ENCODE measurements at places on chromosomes 7 and 10.

DNA sequence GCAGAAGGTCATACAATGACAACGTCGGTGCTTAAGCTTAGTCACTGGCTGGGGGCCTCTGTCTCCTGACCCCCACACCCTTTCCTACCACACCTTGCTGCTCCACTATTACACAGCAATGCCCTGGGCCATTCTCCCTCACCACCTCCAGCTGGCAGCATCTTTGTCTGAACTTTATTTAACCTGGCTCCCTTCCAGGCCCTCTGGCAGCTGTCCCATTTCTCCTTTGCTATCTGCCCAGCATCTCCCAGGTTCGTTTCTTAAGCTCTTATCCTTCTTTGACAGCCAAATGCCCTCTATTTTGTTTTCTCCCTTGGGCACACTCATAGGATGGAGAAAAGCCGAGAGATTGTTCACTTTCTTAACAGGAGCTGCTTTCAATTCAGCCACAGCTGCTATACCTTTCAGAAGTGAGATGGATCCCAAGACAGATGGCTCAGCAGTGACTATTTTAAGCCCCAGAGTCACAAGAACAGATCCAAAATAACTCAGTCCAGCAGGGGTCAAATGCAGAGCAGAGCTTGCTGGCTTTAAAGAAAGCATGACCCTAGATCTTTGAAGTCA lies 1277.1 kb upstream of the AUTS2 start:
- DNase-seq = no peak

DNA sequence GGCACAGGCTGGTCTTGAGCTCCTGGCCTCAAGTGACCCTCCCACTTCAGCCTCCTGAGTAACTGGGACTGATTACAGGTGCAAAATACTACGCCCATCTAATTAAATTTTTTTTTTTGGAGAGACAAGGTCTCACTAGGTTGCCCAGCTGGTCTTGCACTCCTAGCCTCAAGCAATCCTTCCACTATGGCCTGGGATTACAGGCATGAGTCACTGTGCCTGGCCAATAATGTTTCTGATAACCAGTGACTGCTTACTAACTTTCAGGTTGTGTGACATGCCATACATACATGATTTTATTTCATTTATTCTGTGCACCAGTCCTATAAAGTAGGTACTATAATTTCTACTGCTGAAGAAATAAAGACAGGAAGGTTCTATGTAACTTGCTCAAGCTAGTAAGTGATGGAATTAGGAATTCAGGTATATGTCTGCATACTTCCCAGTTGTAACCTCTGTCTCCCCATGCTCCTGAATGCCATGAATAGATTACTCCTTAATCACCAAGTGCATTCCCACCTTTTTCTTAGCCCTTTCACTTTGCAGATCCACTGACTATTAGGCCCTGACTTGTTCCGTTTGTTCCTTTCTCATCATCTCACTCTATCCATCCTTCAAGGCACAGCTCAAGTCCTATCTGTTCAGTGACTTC lies 28.1 kb downstream of the MCU start:
- DNase-seq = no peak

DNA sequence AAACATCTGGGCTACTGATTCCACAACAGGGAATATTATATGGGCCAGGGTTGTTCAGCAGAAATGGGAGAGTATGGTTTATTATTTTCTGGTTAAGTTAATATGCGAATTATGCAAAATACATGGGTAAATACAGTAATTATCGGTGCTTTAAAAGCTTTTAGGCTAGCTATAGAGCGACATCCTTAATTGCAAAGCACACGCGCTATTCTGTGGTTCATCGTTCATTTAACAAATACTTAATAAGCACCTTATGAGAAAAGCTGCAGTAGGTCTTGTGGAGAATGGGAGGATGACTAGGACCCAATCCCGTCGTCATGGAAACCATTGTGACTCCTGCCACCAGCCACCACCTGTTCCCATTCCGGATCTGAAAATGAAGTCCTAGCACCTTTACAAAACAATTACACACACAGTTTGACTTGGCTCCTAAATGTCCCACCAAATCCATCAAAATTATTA lies 623 bp upstream of the CEP41 start:
- DNase-seq = no peak

DNA sequence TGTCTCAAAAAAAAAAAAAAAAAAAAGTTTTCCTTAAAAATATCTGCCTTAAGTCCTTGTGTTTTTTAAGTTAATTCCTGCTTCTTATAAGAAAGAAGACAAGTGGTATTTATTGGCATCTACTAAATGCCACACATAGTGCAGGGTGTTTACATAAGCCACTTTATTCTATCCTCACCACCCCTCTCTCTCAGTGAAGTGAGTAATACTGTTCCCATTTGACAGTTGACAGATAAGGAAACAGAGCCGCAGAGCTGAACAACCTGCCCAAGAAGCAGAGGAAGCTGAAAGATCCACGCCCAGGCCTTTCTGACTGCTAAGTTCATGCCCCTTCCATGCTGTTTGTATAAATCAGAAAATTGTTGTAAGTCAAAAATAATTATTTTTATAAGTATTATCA lies 54.1 kb downstream of the ABLIM1 start:
- no peak for DNase-seq

DNA sequence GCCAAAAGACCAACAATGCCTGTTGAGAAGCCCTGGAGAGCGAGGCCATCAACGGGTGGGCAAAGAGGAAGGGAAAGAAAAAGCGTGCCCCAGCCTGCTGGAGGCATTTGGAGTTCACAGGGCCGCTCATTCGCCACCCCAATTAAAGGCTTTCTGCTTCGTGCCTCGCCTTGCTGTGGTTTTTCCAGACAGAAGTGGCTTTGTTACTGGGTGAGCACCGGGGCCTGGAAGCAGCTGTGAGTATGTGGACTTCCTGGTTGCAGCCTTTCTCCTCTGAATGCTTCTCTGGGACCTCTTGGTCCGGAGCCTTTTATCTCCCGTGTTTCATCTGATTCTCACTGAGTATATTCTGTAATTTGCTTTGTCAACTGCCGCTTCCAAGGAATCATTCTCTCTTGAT lies 118.1 kb upstream of the EGR2 start:
- no peak for DNase-seq

GRCh38 chr7:1675673-1676549 lies 5.8 kb downstream of the ELFN1 start:
- DNase-seq = no peak

DNA sequence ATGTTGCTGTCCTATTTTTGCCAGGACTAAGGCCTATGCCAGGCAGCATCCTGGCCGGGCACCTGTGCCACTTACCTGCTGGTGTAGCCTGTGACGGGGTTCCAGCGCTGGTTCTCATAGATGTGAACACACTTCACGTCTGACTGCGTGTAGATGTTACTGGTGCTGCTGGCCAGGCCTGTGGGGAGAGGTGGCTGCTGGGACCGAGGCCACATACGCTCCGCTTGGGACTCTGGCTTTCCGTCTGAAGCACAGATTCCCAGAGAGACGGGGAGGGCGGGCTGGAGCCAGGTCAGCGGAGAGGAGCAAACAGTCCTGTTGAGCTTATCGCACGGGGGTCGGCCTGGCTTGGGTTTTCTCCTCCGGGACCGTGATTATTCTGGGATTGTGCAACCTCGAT lies 16.7 kb downstream of the BHLHA15 start:
- DNase-seq = no peak
